Stimulated activated CD4-positive, alpha-beta T cell treated with anti-CD3 and anti-CD28 coated beads, Interleukin-1b, Interleukin-23, amount 100 ng/mL, for 4 hours (primary cell): ENCODE measurements at places on chromosomes 7 and 10.

- no peak for DNase-seq
Measured at GRCh38 chr10:118481871-118482270, 113.6 kb downstream of the PRLHR start.

DNA sequence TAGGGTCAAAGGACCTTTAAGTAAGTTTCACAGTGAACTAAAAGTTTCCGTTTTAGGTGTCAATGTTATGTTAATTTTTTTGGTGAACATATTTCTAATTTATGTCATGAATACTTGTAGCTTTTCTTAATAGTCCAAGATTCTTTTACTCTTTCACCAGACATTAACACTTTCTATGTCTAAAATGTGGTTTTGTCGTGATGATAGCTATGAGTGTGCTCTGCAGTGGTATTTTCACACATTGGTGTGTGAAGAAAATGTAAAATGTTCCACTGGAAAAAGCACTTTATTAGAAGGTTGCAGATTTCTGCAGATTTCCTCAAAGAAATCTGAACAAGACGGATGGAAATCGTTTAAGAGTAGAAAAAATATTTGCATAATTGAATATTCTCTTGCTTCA, 561.0 kb upstream of the ANKRD30A start:
- DNase-seq = no peak

- peak; percentile 10 for DNase-seq
Measured at GRCh38 chr10:118594392-118595063, 920 bp downstream of the PRLHR start.

GRCh38 chr10:20990604-20991003, 93.5 kb upstream of the NEBL start:
- DNase-seq = no peak

- DNase-seq = no peak
Measured at GRCh38 chr10:124232686-124233545, 139.5 kb upstream of the CHST15 start.

DNA sequence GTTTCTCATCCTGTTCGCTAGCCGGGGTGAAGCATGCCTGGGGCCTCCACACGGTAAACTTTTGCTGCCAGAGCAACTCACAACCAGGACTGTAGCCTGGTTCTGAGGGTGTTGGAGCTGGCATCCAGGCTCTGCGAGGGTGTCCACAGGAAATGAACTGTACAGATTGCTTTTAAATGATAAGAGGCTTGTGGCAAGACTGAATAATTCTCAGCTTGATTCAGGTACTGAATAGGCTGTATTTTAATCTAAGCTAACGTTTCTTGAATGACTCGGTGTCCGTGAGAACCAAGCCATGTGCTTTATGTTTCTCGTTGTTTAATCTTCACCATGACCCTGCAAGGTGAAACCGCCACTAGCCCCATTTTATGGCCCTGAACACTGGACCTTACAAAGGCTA, 49.3 kb downstream of the EEPD1 start:
- no peak for DNase-seq

- no peak for DNase-seq
Measured at GRCh38 chr10:375815-376505, 240.7 kb downstream of the ZMYND11 start.

- no peak for DNase-seq
Measured at GRCh38 chr10:3877211-3878000, 92.4 kb upstream of the KLF6 start.

- no peak for DNase-seq
Measured at GRCh38 chr7:149547126-149547525, 49.5 kb upstream of the ZNF746 start.

GRCh38 chr7:28054531-28055160, 125.9 kb downstream of the JAZF1 start:
- no peak for DNase-seq

GRCh38 chr10:97597778-97598177, 8.3 kb downstream of the C10orf62 start:
- DNase-seq = no peak

- DNase-seq = no peak
Measured at GRCh38 chr10:27536437-27536836, 32.3 kb downstream of the RAB18 start.

GRCh38 chr10:50470345-50470744, 153.4 kb downstream of the SGMS1 start:
- DNase-seq = no peak

GRCh38 chr10:130617985-130618384, 481.8 kb downstream of the GLRX3 start:
- no peak for DNase-seq
